ENCODE measurements at places on chromosomes 7 and 10. TPM values are rescaled to one million over a fixed set of nuclear protein-coding genes. Genes with fewer than 3 reads are reported as not detected.

DNA sequence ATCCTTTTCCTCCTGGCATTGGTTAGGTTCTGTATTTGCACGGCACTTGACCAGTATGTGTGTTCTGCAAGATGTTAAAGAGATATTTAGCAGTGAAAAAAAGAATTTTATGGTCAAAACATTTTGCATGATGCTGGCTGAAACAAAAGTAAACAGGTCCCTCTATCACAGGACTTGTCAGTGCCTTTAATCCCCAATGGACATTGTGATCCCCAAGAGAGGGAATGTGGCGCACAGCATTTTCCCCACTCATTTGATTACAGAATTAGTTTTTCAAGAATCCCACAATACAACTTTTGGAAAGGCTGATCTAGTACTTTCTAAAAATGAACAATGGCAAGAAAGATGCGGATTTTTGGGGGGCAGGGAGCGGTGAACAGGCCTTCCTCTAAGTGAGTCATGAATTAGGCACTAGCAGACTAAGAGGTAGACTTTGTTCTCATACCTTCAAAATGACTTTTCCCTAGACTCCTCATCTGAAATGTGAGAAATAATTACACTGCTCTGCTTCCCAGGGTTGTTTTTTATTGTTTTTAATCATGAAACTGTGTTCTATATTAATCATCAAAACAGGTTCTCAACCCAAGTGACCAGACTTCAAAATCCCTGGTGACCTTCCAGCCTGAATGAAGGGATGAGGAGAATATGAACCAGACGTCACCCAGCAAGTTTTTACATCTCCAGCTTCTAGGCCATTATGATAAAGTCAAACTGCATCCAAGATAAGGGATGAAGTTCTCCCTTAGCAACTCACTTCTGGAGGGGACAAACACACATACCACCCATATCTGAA is 8.6 kb downstream of the FBXW4 start:
- no peak for DNase-seq
- peaks cover 76% of the 10 kb centered on the region for H3K4me1 ChIP-seq
- no peak overlapping the region for H3K27ac ChIP-seq
- no peaks in the 10 kb centered on the region for H3K27me3 ChIP-seq

CLCN1 gene
- total RNA-seq: 0.09 TPM

DNA sequence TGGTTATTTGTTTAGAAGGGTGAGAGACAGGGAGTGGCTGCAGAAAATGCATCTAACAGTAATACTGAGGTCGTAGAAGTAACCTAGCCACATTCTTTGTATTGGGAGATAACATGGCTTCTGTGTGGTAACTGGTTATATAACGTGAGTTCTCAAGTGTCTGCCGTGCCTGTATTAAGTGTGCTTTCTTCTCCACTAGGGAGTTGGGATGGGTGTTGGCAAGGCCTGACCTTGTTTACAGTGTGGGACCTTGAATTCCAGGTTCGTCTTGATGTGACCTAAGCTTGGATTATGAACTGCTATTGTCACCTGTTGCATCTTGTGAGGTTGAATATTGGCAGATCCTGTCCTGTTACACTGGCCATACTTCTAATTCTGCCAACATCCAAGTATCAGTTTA is 145.3 kb upstream of the NAMPT start:
- H3K4me3 ChIP-seq: no peak overlapping the region
- no peak overlapping the region for H3K27ac ChIP-seq
- peaks cover 28% of the 10 kb centered on the region for H3K27me3 ChIP-seq
- H3K36me3 ChIP-seq: peaks cover 8% of the 10 kb centered on the region

PAPOLB gene
- total RNA-seq: not detected

GRCh38 chr10:129531969-129532660 is 65.1 kb downstream of the MGMT start:
- no peaks in the 10 kb centered on the region for H3K27me3 ChIP-seq
- no peak overlapping the region for H3K4me3 ChIP-seq
- H3K4me1 ChIP-seq: peaks cover 6% of the 10 kb centered on the region
- no peak for DNase-seq
- peaks cover 49% of the 10 kb centered on the region for H3K36me3 ChIP-seq

- peaks cover 4% of the 10 kb centered on the region for H3K36me3 ChIP-seq
- no peak overlapping the region for H3K27ac ChIP-seq
- H3K27me3 ChIP-seq: peaks cover 6% of the 10 kb centered on the region
- no peak overlapping the region for H3K4me3 ChIP-seq
- H3K4me1 ChIP-seq: peaks cover 4% of the 10 kb centered on the region
- DNase-seq: no peak
Measured at GRCh38 chr7:151552352-151553028, 32.8 kb upstream of the RHEB start.

GRCh38 chr7:107233174-107233573 is 64.4 kb downstream of the HBP1 start:
- no peak for DNase-seq
- H3K4me3 ChIP-seq: no peak overlapping the region
- H3K27me3 ChIP-seq: no peaks in the 10 kb centered on the region
- H3K36me3 ChIP-seq: peaks cover 5% of the 10 kb centered on the region
- H3K27ac ChIP-seq: no peak overlapping the region

DNA sequence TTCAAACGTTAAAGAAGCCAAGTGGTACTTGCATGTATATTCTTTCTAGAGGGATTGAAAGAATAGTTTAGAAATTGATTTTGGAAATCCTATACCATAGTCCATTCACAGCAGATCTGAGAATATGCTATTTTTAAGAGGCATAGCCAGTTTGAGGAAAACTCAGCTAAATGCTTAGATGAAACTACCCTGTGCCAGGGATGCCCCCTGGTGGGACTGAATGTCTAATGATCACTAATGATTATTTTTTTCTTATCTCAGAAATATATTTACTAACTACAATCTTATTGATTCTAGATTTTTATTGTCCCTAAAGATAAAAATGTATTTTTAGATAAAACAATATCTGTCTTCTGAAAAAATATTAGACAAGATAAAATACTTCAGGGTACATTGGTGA is 844.9 kb upstream of the PHF14 start:
- H3K27me3 ChIP-seq: no peaks in the 10 kb centered on the region
- no peak overlapping the region for H3K4me3 ChIP-seq
- no peaks in the 10 kb centered on the region for H3K36me3 ChIP-seq
- H3K27ac ChIP-seq: no peak overlapping the region
- no peak for DNase-seq
- no peaks in the 10 kb centered on the region for H3K4me1 ChIP-seq

HOXA11 gene
- 0.18 TPM for total RNA-seq

GRCh38 chr7:115346685-115347084 is 424.8 kb downstream of the MDFIC start:
- peaks cover 2% of the 10 kb centered on the region for H3K27me3 ChIP-seq
- H3K27ac ChIP-seq: no peak overlapping the region
- DNase-seq: no peak
- no peaks in the 10 kb centered on the region for H3K4me1 ChIP-seq
- H3K36me3 ChIP-seq: no peaks in the 10 kb centered on the region

CCDC6 gene
- 34.8 TPM for total RNA-seq
